LHCN-M2 (cell line): ENCODE measurements at places on chromosomes 7 and 10.

- DNase-seq: no peak
Measured at GRCh38 chr7:9498303-9498702, 1064.9 kb downstream of the NXPH1 start.

DNA sequence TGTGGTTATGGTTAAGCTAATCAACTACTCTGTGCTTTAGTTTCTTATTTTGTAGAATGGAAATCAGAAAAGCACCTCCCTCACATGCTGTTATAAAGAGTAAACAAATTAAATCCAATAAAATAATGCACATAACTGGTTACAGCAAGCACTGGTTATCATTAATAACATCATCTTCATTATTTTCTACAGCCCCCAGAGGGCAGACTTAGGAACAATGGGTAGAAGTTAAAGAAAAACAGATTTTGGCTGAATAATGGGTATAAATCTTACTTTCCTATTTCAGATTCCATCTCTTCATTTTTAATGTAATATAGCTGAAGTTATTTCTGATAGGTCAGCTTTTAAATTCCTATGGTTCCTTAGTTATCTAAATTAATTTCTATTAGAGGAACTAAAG is 126.5 kb downstream of the DOCK4 start:
- DNase-seq: peak; percentile 45

- no peak for DNase-seq
Measured at GRCh38 chr10:517872-518475, 171.5 kb downstream of the DIP2C start.

DNA sequence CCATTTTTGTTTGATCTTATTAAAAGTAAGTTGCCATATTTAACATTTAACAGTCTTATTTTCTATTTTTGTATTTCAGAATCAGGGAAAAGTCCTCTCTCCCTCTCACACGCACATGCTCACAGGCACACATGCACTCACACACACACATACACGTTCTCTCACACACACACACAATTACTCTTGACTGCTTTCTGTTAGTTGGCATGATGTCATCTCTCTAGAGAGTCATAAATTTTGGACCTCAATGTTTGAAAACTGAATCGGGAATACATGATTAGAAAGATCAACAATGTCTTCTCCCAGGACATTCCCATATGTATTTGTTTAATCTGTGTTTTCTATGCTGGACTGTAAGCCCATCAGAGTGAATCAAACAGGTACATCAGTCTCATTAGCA is 165.7 kb upstream of the AHR start:
- DNase-seq: peak; percentile 57

- DNase-seq: peak; percentile 80
Measured at GRCh38 chr10:49272251-49273081, 26.5 kb upstream of the C10orf71 start.

GRCh38 chr7:12357508-12357907 is 46.2 kb downstream of the VWDE start:
- peak; percentile 5 for DNase-seq

- DNase-seq: peak; percentile 58
Measured at GRCh38 chr10:100879741-100880360, 32.9 kb upstream of the SLF2 start.

DNA sequence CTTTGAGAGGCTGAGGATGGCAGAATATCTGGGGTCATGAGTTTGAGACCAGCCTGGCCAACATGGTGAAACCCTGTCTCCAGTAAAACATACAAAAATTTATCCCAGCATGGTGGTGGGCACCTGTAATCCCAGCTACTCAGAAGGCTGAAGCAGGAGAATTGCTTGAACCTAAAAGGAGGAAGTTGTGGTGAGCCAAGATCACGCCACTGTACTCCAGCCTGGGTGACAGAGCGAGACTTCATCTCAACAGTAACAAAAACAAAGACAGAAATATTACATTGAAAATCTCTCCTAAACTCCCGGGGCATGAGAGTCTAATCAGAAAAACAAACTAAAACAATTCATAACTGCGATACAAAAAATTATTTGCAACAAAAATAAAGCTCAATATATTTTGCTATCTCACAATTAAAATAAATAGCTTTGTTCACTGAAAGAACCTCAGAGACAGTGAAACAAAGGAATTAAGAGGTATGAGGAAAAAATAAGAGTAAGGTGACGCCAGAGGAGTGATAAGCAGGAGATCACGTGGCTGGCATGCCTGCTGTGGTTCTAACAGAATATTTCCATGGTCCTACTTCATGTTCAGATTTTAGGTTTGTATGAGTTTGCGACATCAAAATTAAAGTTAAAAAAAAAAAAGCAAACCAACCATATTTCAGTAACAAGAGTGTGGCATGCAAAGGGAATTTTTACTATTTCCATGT is 527.7 kb upstream of the POM121L12 start:
- no peak for DNase-seq

GRCh38 chr10:130751106-130751840 is 560.2 kb downstream of the TCERG1L start:
- DNase-seq: no peak

GRCh38 chr10:46540412-46541016 is 15.9 kb downstream of the GPRIN2 start:
- DNase-seq: no peak

DNA sequence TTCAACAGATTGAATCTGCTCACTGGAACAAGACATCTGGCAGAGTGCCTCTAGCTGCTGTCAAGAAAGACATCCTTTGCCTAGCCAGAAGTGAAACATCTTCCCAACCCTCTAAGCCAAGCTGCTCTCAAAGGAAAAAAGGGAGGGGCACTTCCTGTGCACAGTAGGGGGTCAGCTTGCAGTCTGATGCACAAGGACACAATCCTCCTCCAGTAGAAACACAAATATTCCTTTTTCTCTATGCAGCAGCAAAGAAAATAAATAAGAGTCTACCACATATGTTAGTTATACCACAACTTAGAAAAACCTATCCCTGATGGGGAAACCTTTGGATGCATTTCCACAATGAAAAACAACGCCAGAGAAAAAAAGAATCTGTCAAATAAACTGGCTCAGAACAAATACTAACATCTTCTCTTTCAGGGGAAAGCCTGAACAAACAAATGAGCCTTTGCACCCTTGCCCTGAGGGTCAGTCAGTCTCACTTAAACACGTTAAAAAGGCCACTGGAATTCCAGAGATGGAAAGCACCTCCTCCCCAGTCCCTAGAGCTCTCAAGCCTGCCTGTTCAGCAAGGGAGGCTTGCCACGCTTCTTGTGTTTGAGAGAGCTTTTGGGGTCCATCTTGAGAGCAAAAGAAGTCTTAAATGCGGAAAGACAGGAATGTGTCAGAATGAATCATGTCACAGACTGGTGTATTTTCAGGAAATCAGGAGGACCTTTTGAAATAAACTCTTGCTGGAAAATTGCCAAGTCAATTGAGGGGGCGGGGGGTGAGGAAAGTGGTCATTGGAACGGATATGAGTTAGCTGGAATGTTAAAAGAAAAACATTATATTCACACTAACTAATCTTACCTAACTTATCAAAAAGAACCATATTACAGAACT is 7.5 kb downstream of the LAMB1 start:
- peak; percentile 99 for DNase-seq

DNA sequence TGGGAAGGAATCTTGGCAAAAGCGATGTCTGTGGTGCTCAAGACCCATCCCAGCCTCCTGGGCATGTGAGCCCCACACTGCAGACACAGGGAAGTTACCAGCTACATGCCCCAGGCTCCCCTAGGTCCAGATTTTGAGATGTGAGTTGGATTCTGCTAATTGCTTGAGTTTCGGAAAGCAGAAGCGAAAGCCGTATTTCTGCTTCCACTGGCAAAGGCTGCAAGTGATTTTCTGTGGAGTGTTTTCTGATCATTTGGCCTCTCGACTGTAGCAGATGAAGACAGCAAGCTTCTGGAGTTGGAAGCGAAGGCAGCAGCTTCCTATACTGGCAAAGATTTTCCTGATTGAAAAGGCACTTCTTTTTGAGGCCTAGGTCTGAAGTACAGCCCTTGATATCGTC is 29.6 kb downstream of the ANKRD16 start:
- DNase-seq: no peak

DNA sequence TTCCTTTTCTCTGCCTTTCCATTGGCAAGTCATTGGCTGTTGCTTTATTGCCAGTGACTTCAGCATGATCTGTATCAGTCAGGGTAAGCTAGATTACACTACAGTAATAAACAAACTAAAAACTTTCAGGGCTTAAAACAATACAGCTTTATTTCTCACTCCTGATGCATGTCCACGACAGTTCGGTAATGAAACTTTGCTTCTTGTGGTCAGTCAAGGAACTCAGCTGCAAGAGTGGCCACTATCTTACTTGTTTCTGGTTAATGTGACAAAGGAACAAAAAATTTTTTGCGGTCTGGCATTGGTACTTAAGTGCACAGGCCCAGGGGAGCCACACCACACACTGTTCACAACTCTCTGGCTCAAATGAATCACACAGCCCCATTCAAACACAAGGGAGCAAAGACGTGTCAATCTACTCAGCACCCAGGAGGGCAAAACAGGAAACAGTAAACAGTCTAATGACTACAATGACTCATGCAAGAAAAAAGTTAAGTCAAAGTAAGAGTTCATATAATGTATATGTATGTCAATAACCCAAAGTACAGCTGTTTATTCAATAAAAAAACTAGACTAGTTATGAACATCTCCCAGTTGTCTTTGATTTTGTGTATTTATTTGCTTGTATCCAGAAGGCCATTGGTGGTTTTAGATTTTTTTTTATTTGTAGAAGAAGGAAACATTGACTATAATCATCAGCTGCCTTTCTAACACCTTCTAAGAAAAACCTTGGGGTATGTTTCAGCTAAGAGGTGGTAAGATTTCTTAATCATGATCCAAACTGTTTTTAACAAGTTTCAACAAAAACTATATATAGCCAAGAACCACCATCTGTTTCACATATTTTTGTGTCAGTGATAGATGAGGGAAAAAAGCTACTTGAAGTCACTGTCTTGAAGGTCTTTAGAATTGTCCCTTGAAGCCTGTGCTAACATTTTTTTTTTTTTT is 134.4 kb upstream of the FAM3C start:
- peak; percentile 100 for DNase-seq

GRCh38 chr7:48634116-48634632 is 290.2 kb upstream of the CDC14C start:
- DNase-seq: no peak

- DNase-seq: peak; percentile 26
Measured at GRCh38 chr10:92757066-92757710, 67.4 kb downstream of the HHEX start.

- DNase-seq: no peak
Measured at GRCh38 chr10:65166272-65166671, 1645.1 kb downstream of the REEP3 start.

- DNase-seq: no peak
Measured at GRCh38 chr10:30630571-30630970, 1.0 kb upstream of the LYZL2 start.

DNA sequence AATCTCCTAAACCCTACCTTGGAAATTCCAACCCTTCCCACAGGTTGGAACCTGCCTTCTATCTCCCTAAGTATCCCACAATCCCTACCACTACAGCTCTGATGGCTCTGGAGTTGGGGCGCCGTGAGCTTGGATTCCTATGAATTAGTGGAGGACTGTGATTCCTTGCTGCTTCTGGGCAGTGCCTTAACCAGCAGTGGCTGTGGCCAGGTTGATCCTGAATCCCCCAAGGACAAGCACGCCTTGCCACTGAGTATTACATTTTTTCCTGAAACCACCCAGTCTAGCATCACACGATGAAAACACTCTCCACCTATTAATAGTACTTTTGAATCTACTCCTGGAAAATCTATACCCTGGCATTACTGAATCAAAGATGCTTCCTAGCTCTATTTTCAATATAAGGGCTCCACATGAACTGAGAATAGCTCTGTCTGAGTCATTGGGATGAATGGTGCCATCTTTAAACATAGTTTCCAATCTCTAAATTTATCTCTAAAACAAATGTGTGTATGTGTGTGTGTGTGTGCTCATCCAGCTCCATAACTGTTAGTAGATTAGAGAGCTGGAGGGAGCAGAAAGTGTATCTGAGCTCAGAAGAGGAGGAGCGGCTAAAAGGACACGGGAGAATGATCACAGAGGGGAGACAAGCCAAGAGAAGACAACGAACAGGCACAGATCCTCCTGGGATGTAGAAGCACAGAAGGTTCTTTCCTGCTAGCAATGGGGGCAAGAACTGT is 11.9 kb upstream of the INPP5F start:
- no peak for DNase-seq

DNA sequence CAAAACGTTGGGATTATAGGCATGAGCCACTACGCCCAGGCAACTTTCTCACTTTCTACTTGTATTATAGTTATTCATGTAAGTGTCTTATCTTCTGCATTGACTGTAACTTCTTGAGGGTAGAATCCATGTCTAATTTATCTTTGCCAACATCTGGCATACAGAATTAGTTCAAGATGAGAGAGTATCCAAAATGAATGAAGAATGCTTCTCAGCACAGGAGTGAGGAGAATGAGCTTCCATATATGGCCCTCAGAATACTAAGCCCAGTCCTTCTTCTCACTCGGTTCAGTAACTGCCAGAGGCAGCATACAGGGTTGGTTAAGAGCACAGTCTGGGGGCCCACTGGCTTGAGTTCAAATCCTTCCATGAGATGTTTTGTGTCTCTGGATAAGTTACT is 75.0 kb upstream of the LRRC17 start:
- DNase-seq: no peak

- no peak for DNase-seq
Measured at GRCh38 chr7:134662871-134663205, 16.2 kb downstream of the BPGM start.

DNA sequence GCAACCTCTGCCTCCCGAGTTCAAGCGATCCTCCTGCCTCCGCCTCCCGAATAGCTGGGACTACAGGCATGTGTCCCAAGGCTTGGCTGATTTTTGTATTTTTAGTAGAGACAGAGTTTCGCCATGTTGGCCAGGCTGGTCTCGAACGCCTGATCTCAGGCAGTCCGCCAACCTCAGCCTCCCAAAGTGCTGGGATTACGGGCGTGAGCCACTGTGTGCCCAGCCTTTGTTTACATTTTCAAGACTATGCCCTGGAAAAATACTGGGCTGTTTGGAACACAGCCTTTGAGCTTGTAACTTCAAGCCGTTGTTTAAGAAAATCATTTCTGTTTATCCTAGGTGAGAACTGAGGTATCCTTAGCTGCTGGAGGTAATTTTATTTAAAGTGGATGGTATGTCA is 1.9 kb downstream of the ZKSCAN1 start:
- no peak for DNase-seq

- DNase-seq: no peak
Measured at GRCh38 chr10:69781576-69781975, 20.1 kb upstream of the COL13A1 start.

DNA sequence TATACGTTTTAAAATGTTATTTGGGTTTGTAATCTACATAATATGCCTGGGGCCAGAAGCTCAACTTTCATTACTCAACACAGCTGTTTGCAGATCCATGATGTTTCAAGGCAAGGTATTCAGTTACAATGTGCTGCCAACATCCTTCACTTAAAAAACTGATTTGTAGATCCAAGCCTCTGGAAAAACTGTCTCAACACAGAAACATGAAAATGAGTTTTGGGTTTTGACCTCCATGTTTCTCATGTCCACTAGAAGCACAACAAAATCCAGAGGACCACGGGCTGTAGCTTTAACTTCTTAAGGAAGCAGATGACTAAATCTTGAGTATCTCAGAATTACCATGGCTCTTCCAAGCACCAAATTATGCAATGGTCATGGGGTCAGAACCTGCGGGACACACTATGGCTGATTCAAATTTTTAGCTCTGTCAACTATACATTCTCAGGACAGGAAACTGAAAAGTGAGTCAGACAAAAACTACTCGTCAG is 247.1 kb upstream of the GRB10 start:
- DNase-seq: peak; percentile 82

GRCh38 chr10:115402699-115403098 is 309.5 kb downstream of the ATRNL1 start:
- DNase-seq: peak; percentile 81

- no peak for DNase-seq
Measured at GRCh38 chr7:1100834-1101562, 13.1 kb downstream of the GPER1 start.

- DNase-seq: no peak
Measured at GRCh38 chr7:482521-483083, 37.0 kb downstream of the PDGFA start.
